ENCODE measurements at places on chromosomes 4 and X.

- DNase-seq: no peak
These were observed 159.6 kb upstream of the WDR1 start for GRCh38 chr4:10276152-10276551.

DNA sequence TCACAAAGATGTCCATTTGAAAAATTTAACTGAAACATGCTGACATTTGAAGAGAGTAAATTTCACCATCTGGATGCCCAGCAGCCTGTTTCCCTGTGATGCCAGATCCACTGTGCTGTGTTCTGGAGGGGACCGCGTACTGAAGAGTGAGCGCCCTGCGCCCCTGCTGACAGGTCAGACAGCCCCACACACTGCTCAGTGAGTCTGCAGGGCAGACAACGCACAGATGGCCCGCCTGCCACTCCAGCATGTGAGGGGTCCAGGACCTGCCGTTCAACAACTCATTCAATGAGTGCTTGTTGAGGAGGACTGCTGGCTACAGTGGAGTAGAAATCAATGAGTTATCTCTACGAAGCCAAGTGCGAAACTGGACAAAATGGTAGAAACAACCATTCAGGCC lies 49.2 kb downstream of the FGFRL1 start:
- DNase-seq: no peak

DNA sequence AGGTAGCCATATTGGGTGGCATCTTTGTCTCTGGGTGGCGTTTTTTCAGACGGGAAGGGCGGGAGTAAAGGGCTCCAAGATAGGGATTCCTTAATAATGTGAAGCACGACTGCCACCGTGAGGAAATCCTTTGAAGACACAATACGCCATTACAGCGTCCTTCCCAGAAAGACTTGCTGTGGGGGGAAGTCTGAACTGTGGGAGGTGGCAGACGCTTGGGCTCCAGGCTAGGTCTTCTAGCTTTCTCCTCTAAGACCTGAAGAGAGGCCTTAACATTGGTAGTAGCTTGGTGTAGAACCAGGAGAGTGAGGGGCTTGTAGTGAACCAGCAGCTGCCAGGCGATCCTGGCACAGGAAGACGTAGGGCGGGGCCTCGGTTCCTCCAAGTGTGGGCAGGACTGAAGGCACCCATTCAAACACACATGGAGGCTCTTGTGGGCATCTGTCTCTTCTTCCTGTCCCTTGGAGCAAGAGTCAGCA lies 197.3 kb downstream of the OR13H1 start:
- DNase-seq: no peak

DNA sequence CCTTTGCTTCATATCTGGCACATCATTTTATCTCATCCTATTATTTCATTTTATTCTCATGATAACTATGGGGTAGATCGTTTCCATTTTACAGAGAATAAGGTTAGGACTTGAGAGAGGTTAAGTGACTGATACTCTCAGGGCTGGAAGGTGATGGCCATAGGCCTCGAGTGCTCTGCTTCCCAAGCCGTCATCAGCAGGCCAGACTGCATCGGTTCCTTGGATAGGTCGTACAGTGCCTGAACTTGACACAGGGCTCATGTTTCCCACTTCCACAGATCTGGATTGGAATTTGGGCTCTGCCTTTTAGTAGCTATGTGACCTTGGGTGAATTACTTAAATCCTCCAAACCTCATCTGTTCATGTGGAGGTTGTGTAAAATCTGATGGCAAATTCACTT lies 81.4 kb downstream of the TMEM131L start:
- DNase-seq: no peak

DNA sequence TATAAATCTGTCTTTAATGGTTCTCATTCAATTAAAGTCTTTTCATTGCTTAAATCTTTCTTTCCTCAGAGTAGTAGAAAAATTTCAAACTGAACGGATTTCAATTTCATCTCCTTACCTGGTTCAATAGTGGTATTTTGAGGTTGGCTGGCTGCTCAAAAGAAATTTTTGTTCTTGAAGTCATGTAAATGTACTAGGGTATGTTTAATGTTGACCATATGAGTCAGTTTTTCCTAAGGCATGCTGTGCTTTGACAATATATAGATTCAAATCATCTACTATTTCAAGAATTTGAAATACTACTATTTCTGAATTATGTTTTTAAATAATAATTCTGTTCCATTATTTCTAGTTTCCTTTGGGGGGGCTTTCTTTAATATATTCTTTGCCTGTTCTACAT lies 105.5 kb downstream of the PACRGL start:
- no peak for DNase-seq

- DNase-seq: no peak
These were observed 21.6 kb upstream of the WDR17 start for GRCh38 chr4:176043838-176044588.

DNA sequence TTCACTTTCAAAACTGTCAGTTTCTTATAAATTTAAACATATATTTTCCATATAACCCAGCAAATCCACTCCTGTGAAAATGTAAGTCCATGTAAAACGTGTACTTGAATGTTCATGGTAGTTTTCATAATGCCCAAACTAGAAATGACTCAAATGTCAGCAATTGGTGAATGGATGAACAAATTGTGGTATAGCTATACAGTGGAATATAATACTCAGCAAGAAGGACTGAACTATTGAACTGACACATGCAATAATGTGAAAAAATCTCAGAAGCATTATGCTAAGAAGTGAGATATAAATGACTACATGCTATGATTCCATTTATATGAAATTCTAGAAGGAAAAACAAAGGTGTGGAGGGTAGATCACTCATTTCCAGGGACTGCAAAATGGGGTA lies 52.2 kb downstream of the USP53 start:
- DNase-seq: no peak

DNA sequence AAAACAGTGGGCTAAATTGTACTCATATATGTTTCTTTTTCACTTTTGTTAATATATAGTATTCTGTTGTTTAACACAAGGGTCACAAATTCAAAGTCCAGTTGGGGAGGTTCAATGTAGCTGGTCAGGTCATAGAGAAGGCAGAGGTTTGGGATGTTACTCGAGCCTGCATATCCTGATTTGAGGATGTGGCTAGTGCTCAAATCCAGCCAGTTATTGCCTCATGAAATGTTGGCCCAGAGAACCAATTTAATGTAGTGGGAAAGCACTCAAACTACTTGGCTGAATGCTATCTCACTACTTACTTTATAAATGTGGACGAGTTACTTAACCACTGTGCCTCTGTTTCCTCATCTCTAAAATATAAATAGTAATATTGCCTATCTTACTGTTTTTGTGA lies 12.5 kb downstream of the USO1 start:
- no peak for DNase-seq

DNA sequence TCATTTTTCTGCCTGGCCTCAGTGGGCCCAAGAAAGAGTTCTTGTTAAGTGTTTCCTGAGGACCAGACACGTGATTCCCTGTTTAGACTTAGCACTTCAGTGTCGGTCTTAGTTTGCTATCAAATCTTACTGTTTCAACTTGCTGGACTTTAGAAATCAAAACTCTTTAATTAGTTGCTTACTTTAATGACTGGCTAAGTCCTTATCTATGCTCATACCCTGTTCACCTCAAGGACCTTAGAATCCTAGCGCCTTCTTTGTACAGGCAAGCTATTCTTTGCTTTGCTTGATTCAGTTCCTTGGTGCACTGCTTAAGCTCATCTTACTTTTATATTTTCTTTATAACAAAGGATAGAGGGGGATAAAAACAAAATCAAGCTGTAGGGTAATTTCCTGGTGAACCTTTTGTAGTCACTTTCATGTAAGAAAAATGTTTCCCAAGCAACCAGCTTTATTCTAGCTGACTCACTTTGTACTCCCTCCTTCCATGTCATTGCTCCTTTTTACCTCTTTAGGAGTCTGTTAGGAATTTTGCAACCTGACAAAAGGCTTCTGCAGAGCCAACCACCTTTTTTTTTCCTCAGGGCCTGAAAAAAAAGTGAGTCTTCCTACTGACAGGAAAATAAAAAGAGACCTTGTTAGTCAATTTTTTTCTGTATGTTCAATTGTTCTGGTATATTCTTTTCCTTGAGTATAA lies 14.7 kb downstream of the WDR44 start:
- DNase-seq: no peak

DNA sequence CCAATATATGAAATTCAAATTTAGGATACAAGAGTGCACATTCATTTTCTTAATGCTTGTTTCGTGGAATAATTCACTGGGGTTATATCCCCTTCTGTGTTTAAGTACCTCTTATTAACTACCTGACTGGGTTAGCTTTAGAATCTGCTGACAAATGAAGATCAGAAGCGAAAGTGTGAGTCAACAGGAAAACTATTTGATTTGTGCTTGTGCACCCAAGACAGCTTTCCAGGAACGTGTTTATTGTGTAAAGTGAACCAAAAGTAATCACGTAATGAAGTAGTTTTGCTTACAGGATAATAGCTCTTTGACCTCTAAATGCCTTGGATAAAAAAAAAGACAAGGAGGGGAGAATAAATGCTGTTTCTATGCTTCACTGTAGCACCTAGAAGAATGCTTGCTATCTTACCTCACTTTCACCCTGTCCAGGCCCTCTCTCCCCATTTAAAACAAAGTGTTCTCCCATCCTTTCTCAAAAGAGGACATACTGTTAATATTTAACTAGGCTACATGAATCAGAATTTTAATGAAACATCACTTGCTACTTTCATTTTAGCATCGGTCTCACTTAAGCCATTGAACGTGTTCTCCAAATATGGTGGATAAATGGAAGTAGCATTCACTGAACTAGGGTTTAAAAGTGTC lies 141.9 kb downstream of the THOC2 start:
- no peak for DNase-seq

DNA sequence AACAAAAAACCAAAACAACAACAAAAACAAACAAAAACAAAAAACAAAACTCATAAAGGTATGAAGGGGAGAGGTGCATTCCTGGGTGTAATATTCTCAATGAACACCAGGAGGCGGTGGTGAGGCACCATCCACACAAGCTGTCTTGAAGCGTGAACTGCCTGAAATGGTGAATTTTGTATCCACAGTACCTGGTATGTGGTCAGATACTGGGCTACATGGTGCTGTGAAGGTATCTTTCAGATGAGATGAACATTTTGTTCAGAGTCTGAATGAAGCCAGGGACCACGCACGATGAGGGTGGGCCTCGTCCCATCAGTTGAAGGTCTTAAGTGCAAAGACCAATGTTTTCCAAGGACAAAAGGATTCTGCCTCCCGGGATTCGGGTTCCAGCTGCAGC lies 58.5 kb downstream of the ASMT start:
- peak; percentile 90 for DNase-seq

GRCh38 chrX:17164941-17165340 lies 210.1 kb upstream of the NHS start:
- no peak for DNase-seq

DNA sequence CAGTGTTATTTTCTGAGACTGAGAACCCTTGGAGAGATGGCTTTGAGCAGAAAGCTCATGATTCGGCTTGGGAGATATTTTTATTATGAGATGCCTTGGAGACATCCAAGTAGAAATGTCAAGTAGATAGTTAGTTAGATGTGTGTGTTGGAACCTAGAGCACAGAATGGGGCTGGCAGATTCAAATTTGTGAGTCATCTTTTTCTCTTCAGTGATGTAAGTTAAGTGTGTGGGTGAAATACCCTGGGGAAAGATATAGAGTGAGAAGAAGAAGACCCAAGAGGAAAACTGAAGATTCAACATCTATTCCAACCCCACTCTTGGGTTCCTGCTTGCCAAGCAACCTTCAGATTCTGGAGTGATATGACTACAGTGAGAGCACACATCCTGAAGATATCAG lies 580.8 kb upstream of the AMOT start:
- no peak for DNase-seq

GRCh38 chrX:133836561-133836960 lies 148.8 kb downstream of the GPC3 start:
- no peak for DNase-seq

- DNase-seq: no peak
These were observed 2.3 kb downstream of the GBA3 start for GRCh38 chr4:22695029-22695428.

GRCh38 chr4:96497621-96498020 lies 657.7 kb downstream of the PDHA2 start:
- DNase-seq: no peak

DNA sequence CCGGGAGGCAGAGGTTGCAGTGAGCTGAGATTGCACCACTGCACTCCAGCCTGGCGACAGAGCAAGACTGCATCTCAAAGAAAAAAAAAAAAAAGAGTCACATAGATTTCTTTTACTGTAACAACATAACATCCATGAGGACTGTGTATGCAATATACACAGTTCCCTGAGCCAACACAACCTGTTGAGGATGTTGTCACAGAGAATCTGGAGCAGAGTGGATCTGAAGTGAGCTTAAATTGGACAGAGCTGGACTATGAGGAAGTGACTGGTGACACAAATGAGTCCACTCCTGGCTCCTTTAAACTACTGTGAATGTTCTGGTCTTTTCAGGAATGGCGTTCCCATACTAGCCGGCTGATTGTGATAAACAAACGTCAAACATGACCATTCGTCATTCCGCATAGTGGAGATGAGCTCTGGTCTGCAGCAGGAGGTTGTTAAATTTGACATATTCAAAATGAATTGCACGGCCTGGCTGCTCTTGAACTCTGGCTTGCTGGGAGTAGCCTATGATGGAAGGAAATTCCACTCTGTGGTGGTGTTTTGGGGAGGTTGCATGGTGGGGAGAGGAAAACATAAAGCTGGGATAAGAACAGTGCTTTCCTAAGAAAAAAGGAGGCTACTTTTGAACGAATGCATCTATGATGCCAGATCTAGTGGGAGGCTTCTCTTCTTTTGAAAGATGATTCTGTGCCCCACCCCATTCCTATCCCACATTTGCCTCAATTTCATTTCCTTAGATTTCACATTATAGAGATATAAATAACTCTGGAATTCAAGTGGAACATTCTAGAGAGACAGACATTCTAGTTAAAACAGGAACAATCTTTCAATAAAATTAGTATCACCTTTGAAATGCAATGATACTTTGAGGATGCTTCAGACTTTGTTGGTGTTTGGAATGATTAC lies 149.5 kb downstream of the SHROOM3 start:
- no peak for DNase-seq

DNA sequence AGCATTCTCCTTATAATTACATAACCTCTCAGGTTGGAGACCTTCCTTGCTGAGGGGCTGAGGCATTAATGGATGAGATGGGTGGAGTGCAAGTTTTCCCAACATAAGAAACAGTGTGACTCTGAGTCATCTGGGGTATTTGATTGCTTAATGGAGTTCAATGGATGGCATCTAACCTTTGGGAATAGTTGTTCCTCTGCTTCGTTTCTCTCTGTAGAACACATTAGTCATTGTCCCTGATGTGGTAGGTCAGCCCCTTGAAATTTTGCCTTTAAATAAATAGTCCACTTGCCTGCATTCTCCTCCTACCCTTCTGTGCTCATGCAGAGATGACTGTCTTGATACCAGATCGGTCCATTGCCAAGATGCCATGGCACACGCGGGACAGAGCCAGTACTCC lies 38.6 kb downstream of the SLITRK2 start:
- no peak for DNase-seq

GRCh38 chrX:78595901-78596502 lies 63.1 kb downstream of the RTL3 start:
- peak; percentile 76 for DNase-seq

All from KBM-7 (cell line).